Nucleus accumbens (tissue), 56 donors: ENCODE measurements at places on chromosomes 1 and 21.

DNA sequence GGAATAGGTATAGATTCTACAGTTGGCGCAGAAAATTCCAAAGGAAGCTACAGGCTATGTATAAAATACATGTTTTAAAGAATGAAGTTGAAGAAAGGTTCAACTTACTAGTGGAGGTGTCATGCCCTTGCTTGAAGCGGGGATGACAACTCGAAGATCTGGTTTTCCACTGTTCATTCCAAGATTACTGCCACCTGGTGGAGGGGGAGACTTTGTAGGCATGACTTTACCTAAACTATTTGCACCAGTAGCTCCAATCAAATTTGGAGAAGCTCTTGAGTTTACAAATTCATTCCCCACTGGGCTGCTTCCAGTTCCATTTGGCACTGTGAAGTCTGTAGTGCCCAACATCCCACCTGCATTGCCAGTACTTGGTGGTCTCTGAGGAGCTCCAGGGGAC, 81.7 kb downstream of the AXDND1 start:
- DNase-seq: no peak

GRCh38 chr1:91803847-91804545, 82.0 kb downstream of the TGFBR3 start:
- DNase-seq: no peak

GRCh38 chr1:63984930-63985290, 211.1 kb downstream of the ROR1 start:
- DNase-seq: no peak

DNA sequence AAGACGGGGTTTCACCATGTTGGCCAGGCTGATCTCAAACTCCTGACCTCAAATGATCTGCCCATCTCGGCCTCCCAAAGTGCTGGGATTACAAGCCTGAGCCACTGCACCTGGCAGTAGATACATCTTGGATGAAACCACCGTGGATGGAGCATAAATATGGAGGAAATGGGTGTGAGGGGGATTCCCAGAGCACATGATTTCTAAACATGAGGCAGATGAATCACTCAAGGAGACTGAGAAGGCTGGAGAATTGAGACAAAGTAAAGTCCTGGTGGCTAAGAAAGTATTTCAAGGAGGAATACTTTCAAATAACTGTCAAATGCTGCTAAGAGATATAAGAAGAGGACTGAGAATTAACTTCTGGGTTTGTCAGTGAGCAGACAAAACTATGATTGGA, 5.4 kb upstream of the PGBD5 start:
- no peak for DNase-seq

DNA sequence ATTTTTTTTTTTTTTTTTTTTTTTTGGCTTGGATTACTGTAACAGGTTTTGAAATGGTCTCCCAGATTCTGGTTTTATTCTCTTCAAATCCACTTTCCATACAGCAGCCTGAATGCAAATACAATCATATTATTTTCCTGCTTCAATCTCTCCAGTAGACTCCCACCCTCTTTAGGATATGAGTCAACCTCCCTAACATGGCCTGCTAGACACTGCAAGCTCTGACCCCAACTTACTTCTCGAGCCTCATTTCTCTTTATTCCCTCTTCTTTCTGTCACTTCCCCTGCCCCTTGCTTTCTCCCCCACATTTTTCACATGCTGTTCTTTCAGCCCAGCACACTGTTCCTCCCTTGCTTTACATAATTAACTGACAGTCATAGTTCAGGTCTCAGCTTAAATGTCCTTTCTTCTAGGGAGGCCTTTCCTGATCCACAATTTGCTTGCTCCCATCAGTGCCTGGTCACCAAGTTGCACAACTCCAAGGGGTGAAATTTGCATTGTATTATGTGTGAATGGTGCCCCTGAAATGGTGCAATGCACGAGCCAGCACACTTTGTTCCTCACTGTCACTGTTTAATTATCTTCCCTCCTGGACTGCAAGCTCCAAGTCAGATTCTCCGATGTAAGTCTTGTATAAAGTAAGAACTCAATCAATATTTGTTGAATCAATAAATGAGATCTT, 22.1 kb upstream of the IL19 start:
- no peak for DNase-seq

DNA sequence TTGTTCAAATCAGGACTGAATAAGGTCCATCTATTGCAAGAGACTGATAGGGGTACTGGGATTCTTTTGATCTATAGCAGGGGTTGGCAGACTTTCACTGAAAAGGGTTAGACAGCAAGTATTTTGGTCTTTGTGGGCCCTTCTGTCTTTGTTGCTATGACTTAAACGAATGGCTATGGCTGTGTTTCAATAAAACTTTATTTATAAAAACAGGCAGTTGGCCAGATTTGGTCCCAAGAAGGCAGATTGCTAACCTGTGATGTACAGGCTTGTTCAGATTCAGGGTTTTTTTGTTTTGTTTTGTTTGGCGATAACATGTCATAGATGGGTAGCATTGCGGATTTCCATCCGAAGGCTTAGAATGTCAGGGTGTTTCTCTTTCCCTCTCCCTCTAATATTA, 3.9 kb upstream of the BACE2 start:
- DNase-seq: no peak

DNA sequence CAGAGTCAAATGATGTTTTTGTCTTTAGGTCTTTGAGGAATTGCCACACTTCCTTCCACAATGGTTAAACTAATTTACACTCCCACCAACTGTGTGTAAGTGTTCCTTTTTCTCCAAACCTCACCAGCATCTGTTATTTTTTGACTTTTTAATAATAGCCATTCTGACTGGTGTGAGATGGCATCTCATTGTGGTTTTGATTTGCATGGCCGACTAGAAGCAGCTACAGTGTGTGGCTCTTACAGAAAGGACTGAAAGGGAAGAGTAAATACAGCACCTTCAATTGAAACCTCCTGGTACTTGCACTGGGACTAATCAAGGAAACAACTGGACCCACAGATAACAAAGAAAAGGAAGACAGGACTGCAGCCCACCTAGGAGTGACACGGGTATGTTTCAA, 668.0 kb upstream of the RGS18 start:
- DNase-seq: no peak

GRCh38 chr1:63795455-63795854, 21.6 kb downstream of the ROR1 start:
- DNase-seq: no peak

DNA sequence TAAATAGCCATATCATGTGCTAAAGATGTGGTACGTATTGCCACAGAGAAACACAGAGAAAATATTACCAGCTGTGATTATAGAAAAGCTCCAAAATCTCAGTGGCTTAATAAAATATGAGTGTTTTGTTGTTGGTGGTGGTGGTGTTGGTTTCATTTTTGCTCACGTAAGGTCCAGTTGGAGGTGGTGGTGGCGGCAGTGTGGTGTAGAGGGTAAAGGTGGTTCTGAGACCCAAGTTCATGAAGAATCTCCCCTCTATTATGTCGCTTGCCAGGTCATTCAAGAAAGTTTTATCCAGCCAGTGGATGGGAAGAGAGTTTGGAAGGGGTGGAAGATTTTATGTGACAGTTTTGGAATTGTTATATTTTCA, 217.6 kb upstream of the SAMSN1 start:
- DNase-seq: no peak

GRCh38 chr1:117655220-117655577, 49.4 kb downstream of the TENT5C start:
- DNase-seq: no peak

DNA sequence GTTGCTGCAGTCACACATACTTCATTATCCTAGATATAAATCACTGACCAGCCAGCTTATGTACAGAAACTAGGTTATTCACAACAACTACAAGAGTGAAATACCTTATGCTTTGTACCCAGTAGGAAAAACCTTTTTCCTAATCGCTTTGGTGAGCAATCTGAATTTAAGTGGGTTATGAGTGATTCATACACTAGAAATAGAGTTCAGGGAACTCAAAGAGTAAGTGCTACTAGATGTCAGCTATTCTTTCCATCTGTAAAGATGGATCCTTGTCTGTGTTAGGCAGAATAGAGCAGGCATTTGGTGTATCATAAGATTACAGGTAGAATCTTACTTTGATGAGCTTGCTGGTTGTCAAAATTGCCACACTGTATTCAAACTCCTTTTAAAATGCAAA, 101.9 kb downstream of the ZNF644 start:
- DNase-seq: no peak

DNA sequence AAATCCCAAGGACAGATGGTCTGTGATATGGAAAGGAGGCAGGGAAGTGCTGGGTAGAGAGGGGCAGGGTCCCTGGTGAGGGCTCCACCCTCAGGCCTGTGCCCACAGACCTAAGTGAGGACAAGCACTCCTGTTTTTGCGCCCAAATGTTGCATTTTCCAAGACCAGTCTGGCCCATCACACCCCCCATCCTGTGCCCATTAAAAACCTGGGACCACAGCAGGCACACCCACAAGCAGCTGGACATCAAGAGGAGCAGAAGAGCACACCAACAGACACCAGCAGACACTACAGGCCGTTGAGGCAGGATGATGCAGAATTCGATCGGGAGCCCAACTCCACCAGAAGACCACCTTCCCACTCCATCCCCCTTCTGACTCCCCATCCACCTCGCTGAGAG, 72.8 kb downstream of the DMRTA2 start:
- DNase-seq: no peak

- DNase-seq: no peak
These were observed 523.0 kb downstream of the PTPRC start for GRCh38 chr1:199161766-199162303.

DNA sequence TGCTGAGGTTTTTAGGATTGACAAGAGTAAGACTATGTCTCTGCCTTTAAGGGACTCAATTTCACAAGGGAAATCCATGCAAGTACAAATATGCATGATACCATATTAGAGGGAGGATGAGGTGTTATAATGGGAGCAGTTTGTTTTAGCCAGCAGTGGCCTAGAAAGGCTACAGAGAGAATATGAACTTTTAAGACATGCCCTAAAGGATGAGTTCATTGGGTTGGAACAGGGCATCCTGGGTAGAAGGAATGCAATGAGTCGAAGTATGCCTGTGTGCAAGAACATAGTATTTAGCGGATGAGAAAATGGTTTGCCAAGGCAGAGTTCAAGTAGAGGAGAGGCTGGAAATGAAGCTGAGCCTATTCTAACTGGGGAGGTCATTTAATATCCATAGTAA, 32.6 kb upstream of the LEPR start:
- DNase-seq: no peak

- DNase-seq: no peak
These were observed 20.4 kb upstream of the SCAF4 start for GRCh38 chr21:31752352-31752751.

DNA sequence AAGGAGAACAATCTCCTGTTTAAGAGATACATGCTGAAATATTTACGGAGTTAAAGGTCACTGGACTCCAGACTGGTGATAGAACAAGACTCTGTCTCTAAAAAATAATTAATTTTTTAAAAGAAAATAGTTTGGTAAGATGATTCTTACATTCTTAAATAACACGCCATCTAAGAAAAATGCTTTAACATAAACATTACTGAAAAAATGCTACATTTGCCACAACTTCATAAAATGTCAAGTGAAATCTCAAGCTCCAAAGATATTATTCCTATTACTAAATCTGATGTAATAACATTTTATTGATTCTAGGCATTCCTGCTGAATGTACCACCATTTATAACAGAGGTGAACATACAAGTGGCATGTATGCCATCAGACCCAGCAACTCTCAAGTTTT, 4.1 kb downstream of the ANGPTL3 start:
- DNase-seq: no peak

- DNase-seq: peak; percentile 25
These were observed 30.1 kb downstream of the SPSB1 start for GRCh38 chr1:9322661-9323244.

- DNase-seq: no peak
These were observed 626.6 kb downstream of the KCNT2 start for GRCh38 chr1:195981448-195982139.

- no peak for DNase-seq
These were observed 18.1 kb downstream of the USP48 start for GRCh38 chr1:21764615-21765423.

GRCh38 chr1:116470671-116471070, 97.6 kb downstream of the ATP1A1 start:
- DNase-seq: no peak

DNA sequence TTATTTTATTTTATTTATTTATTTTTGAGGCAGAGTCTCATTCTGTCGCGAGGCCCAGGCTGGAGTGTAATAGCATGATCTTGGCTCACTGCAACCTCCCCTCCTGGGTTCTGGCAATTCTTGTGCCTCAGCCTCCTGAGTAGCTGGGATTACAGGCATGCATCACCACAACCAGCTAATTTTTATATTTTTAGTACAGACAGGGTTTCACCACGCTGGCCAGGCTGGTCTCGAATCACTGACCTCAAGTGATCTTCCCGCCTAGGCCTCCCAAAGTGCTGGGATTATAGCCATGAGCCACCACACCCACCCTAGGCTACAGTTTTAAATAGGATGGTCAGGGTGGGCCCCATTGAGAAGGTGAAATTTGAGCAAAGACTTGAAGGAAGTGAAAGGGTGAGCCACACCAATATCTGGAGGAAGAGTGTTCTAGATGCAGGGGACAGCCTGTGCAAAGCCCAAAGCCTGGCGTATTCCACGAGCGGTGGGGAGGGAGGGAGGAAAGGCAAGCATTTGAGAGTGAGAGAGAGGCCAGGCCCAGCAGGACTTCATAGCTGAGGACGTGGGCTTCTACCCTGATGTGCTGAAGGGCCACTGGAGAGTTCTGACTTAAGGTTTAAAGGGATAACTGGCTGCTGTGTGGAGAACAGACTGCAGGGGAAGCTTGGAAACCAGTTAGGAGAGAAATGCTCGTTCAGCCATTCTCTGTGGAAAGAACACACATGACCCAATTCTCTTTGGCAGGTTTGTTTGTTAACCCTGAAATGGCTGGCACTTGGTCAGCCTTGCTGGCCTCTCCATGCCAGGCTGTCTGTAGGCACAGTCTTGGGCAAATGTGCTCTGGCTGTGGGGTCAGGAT, 62.6 kb upstream of the FAM20B start:
- DNase-seq: no peak

DNA sequence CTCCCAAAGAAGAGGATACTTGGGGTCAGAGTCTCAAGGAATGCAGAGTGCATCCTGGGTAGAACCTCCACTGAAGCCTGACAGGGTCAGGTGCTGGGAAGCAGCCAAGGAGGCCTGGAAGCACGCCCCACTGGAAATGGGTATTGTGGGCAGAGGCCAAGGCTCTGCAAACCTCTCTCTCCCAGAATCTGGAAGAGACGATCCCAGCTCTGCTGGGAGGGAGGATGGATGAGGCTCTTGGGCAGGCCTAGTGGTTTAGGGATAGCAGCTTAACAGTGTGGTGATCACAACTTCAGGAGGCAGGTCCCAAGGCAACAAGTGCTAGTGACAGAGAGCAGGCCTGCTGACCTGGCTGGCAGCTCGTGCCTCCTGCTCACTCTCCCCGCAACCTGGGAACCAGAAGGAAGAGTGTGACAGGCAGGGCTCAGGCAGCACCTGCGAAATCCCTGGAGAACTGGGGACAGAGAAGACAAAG, 641.0 kb downstream of the PLPP3 start:
- no peak for DNase-seq

GRCh38 chr1:228316589-228317387, 89.8 kb downstream of the TRIM11 start:
- DNase-seq: no peak

DNA sequence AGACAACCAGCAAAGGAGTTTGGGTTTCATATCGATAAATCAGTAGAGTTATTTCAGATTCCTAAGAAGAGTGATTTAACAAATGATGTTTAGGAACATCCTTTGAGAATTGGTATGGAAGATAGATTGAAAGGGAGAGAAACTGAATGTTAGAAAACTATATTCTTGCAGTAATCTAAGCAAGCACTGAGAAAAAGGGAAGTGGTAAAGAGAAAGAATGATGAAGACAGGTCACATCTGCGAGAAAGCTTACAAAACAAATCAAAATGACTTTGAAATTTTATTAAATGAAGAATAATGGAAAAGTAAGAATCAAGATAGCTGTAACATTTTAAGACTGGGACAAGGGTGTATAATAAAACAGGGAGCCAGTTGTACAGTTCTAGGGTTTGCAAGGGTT, 177.0 kb downstream of the HS2ST1 start:
- DNase-seq: no peak
